ENCODE measurements at places on chromosomes 7 and 10.

DNA sequence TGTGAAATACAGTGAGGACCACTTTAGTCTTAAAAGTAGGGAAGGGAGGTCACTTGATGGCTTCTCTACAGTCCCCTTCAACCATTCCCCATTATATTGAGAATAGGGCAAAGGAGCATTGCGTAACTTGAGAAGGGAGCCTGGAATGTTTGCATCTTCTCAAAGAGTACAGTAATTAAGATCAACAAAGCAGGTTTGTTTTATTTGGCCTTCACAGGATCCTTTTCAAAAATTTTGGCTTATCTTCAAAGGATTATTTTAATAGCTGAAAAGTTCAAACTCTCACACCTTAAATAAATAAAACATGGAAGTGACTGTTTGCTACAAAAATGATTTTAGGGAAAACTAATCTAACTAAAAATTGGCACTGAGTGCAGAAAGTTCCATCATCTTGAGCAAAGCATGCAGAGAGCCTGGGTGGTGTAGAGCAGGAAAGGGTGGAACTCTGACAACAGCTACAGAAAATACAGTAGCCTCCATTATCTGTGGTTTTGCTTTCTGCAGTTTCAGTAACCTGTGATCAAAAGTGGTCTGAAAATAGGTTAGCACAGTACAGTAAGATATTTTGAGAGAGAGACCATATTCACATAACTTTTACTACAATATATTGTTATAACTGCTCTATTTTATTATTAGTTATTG is 214.0 kb downstream of the MDFIC start:
- DNase-seq, result no peak

GRCh38 chr10:79250259-79250658 is 97.0 kb upstream of the PPIF start:
- no peak for DNase-seq

- no peak for DNase-seq
Measured at GRCh38 chr7:103851357-103851756, 138.1 kb downstream of the RELN start.

DNA sequence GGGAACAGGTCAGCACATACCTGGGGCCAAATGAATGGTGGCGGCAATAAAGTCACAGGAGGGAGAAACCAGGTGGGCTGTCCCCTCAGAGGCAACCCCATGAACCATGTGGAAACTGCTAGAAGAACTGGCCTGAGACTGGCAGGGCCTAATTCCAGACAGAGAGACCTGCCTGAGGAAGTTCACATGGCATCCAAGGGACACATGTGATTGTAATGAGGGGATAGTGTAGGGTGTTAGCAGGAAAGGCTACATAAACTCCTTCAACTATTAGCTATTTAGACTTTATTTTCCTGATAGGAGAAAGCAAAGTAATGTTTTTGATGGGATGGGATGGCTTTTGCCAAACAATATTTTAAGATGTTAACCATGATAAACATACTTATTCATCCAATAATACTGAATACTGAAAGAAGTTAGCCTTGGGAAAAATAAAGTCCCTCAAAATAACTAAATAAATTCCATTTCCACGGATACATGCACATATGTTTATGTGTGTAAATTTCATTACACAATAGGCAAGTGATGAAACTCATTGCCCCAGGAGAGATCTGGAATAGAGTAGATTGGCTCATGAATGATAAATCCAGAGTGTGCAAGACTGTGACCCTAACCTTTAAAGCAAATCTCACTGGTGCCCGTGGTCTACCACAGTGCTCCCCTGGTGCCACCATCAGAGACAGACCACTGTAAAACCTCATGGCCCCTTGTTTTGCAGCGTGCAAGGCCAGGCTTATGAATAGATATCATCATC is 137.0 kb downstream of the NRF1 start:
- no peak for DNase-seq

GRCh38 chr7:152512706-152513105 is 76.9 kb upstream of the KMT2C start:
- DNase-seq, result no peak

DNA sequence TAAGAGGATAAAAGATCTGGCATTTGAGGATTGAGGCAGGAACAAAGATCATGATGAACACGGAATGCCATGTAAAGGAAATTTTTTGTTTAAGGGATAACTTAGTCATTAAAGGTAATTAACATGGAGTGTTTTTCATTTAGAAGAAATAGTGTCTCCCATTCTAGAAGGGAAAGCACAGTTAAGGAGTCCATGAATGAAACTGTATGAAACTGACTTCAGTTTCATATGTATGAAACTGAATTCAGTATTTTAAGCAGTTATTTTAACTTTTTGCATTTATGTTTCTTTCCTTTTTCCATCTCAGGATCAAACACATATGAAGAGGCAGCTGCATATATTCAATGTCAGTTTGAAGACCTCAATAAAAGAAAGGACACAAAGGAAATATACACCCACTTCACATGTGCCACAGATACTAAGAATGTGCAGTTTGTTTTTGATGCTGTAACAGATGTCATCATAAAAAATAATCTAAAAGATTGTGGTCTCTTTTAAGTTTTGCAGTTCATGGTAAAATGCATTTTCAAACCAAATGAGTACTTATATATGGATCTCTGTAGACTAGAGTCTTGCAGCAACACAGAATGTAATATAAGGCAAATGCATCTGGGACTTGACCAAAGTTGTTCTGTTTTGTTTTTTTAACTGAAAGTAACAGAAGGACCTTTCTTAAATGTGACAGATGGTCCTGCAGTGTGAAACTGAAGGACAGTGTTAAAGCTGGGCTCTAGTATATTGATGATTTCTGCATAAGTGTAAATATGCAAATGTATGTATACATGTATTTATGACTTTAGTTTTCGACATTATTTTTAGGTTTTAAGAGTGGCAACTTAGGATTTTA is 82.6 kb downstream of the GNAI1 start:
- no peak for DNase-seq

DNA sequence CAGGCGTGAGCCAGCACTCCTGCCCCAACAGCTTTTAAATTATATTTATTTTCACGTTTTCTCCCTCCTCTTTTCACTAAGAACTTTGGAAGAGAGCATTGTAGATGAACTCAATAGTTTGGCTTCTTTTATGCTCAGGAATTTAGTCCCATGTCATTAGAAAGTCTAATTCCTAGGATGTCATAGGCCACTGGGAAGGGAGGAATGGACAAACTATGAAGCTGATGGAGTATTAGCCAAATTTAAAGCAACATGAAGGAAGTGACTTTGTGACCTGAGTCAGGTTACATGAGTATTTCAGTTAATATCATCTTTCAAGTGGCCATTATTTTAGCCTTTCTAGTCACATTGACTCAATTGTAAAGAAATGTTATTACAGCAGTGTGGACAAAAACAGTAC is 18.0 kb upstream of the OPN4 start:
- no peak for DNase-seq

GRCh38 chr7:29858191-29858951 is 52.1 kb downstream of the WIPF3 start:
- no peak for DNase-seq

DNA sequence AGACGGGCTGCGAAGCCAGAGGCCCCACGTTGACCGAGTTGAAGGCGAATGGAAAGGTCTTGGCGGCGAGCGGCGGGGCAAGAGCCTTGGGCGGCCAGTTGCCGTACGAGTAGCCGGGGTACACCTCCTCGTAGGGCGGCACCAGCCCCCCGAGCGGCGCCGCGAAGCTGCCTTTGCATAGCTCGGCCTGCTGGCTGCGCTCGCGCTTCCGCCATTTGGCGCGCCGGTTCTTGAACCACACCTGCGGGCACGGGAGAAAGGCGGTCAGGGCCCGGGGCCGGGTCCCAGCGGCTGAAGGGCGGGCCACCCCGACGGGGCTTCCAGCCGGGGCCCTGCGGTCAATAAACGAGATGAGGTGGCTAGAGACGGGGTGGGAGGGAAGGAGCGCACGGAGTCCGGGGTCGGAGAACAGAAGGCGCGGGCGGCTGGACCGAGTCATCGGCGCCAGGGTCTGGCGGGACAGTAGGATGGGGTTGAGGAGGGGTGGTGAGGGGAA is 4.8 kb downstream of the ELOVL3 start:
- DNase-seq, result peak; percentile 5

- DNase-seq, result no peak
Measured at GRCh38 chr7:149831741-149832219, 6.4 kb upstream of the ZNF862 start.

DNA sequence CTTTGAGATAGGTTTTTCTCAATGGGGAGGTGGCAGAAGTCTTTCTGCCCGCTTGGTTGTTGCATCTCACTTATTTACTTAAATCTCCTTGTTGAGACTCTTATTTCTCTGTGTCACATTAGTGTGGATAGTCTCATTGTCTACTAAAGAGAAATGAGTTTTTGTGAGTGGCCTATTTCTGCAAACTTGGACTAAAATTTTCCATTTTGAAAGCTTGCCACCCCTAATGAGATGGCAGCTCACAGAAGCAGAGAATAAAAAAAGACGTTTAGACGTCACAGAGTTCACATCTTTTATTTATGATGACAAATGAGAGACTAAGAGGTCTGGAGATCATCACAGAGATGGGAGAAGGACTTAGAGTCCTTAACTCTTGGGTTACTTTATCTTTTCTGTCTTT is 262.7 kb upstream of the PHYHIPL start:
- DNase-seq, result no peak

- no peak for DNase-seq
Measured at GRCh38 chr7:35498416-35498815, 196.5 kb downstream of the HERPUD2 start.

DNA sequence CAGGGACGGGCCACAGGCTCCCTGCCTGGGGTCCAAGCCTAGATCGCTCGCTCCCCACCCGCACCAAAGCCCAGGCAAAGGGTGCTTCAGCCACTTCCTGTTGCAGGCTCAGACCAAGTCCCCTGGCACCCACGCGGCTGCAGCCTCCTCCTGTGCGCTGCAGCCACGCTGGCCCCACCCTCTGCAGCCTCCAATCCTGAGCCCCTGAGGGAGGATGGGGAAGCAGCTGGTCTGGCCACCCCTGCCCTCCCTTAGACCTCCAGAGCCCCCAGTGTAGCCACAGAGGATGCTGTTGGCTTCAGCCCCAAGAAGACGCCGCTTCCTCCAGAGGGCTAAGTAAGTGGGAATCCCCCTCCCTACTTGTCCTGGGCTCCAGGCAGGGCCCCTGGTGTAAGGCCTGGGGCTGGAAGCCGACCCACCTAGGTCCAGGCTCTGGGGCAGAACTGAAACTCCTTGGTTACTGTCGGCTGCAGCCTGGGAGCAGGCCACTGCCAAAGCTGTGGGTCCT is 9.4 kb downstream of the LIMK1 start:
- no peak for DNase-seq

GRCh38 chr10:132851451-132851850 is 65.5 kb upstream of the NKX6-2 start:
- DNase-seq, result no peak
